ENCODE measurements at places on chromosomes 3 and 15.

GRCh38 chr15:87047203-87047965 is 967.7 kb downstream of the AGBL1 start:
- no peak for DNase-seq

DNA sequence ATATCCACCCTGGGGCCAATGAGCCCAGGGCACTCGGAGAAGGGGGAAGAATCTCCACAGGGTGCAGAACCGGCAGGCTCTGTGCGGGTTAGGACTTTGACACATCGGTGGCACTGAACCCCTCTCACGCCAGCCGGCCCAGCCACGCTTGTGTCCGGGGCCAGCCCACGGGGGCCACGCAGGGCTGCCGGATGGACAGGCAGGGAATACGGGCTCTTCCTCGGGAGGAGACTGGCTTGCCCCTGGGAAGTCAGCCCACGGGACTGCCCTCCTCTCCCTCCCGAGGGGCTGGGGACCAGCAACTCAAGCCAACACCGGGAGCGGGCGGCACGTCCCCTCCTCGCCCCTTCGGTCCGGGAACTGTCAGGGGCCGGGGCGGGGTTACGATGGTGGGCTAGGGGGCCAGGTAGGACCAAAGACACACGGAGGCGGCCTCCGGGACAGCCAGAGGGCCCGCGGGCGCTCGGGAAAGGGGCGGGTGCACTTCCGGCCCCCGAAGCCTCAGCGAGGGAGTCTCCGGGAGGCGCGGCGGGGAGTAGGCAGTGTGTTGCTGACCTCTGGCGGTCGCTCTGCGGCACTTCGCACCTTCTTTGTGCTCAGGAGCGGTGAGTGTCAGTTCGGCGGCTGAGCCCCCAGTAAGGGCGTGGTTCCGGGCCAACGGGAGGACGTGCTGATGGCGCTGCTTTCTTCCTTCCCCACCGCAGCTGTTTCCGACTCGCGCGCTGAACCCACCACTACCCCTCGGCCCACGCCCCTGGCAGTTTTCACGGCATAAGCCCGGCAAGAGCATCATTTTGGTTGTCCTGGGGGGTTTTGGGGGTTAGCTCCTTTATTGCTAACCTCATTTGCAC is 5.1 kb upstream of the CYP8B1 start:
- peak; percentile 93 for DNase-seq

DNA sequence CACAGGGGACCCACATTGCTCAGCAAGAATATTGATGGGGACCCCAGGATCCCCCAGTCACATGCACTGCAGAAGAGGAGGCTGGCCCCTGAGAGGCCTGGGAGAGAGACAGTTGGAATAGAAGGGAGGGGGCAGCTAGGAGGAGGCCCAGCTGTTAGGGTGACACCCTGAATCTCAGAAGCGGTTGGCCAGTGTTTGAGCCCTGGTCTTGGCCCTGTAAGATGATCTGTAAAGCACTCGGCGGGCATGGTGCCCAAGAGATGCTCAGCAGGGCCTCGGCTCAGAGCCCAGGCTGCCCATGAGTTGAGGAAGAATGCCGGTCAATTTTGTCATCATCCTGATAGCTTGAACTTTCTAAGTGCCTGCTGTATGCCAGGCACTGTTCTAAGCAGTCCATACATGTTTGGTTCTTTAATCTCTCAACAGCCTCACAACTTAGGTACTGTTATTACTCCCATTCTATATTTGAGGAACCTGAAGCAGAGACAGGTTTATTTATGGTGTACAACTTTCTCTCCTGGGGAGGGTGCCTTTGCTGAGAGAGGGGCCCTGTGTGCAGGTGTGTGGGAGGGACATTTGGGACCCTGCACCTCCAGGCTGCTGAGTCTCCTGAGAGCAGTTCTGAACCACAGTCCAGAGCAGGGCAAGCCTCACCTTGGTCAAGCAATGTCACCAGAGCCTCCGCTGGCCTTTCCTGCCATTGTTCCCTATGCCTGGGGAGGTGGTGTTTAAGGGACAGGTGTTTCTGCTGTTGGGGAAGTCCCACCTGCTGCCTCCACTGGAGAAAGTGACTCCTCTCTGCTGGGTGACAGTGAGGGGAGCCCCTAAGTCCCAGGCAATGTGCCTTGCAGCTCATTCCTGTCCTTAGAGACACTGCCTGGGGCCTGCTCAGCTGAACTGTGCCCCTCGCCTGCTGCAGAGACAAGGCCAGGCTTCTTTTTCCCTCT is 26.0 kb downstream of the SLC6A6 start:
- no peak for DNase-seq

DNA sequence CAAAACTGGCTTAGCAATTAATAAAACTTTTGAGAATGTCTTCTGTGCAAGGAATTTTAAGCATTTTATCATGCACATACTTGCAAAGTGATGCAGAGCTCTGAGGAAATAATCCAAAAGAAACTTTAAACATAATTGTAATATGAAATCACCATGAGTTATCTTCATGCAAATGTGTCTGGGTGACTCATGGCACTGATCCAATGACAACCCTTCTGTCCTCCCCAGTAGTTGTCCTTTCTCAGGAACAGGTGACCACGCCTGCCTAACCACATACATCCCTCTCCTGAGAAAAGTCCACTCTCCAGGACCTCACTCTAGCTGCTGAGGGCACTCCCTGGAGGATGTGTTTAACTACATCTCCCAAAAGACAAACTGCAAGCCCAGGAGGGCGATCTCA is 530.6 kb upstream of the IL12A start:
- DNase-seq = no peak

DNA sequence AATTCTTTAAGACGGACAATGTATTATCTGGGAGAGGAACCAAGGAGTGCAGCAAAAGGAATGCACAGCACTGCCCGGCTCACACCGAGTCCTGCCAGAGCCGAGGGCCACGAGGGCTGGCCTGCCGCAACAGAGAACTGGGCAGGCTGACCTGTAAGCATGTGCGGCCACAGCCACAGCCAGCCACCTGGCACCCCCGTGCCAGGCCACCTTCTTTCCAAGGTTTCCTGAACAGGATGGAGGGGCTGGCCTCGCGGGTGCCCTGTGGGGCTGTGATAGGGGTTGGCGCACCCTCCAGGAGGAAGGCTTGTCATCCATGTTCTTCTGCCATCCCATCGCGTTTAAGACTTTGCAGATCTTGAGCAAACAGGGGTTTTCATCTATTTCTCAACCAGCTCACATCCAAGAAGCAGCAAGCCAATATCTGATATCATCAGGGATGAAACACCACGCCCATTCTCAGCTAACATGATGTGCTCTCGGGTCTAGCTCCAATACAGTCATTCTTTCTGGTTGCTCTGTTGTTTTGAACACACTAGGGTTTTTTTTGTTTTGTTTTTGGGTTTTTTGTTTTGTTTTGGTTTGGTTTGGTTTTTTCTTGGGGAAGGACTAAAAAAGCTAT is 10.2 kb downstream of the CA12 start:
- no peak for DNase-seq

- DNase-seq = no peak
These were observed 49.5 kb downstream of the CD86 start for GRCh38 chr3:122104515-122105194.

DNA sequence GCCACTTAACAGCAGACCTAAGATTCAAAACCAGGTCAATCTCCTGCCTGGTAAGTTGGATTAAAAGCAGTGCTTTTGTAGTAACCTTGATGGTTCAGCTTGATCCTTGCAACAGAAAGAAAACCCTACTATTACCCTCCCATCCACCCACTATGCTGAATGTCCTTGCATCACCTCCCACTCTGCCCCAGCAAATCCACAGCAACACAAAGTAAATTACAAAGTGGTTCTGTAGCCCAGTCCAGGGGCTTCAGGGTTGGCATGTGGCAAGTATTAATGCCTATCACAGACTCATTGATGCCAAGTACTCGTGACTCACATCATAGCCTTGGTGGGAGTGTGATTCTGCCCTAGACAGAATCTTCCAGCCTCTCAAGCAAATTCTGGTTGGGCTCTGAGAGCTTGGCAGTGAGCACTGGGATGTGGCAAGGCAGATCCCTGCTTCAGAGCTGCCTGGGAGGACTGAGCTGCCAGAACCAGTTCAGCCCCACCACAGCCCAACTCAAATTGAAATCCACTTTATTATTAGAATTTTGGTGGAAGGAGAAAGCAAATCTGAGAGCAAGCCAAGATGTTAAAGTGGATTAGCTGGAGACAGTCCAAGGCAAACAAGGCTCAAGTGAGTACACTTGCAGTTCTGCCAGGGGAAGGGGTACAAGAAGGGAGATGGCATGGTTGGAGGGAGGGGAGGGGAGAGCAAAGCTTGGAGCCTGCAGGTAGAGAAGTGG is 225.8 kb upstream of the UMPS start:
- no peak for DNase-seq

DNA sequence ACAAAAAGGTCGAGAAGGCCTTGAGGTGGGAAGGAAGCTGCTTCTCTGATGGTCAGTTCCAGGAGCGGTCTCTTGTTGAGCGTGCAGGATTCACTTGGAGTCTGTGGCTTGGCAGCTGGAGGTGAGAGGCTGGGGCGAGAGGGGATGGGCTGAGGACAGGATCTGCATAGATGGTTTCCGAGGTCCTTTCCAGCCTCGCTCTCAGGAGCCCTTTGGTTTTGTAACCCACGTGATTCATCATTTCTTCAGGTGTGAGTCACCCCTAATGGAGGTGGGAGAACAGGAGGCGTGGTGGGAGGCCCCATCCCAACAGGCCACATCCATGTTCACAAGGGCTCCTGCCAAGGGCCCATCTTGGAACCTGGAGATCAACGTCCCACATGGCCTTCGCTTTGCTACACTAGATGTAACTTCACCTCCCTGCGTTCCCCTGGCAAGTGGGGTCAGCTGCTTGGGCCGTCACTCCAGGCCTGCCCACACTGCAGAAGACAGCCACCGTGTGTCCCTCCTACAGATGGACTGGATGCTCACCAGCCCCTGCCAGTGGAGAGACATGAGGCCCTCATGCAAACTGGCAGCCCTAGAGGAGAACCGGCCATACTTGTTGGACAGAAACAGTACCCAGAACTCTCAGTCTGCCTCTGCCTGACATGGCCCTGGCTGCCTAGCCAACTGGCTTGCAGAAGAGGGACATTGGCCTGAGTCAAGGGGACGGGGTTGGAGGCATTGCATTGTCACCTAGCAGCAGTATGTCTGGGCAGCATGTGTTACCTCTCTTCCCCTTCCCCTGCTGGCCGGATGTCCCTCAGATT is 1.6 kb upstream of the PCSK6 start:
- no peak for DNase-seq

GRCh38 chr3:154955907-154956533 is 124.1 kb upstream of the MME start:
- no peak for DNase-seq

GRCh38 chr3:89560568-89560967 is 453.1 kb downstream of the EPHA3 start:
- no peak for DNase-seq

Measured in activated naive CD4-positive, alpha-beta T cell treated with anti-CD3 and anti-CD28 coated beads, Interleukin-2, amount 10 ng/mL, durations not matched to agents 7 days and 5 days (primary cell).